ENCODE measurements at places on chromosomes 5 and 9. TPM values are rescaled to one million over a fixed set of nuclear protein-coding genes. Genes with fewer than 3 reads are reported as not detected.

- H3K4me1 ChIP-seq, result no peaks in the 10 kb centered on the region
- H3K27me3 ChIP-seq, result no peaks in the 10 kb centered on the region
- peak overlapping the region; percentile 45 for H3K4me3 ChIP-seq
- peak overlapping the region; percentile 87 for H3K27ac ChIP-seq
- DNase-seq, result no peak
Observed at GRCh38 chr9:16726029-16726428, 144.4 kb downstream of the BNC2 start.

GRCh38 chr9:111362526-111362925, 32.5 kb upstream of the OR2K2 start:
- H3K4me1 ChIP-seq, result peaks cover under 1% of the 10 kb centered on the region
- H3K4me3 ChIP-seq, result no peak overlapping the region
- DNase-seq, result no peak
- peaks cover 19% of the 10 kb centered on the region for H3K36me3 ChIP-seq

DNA sequence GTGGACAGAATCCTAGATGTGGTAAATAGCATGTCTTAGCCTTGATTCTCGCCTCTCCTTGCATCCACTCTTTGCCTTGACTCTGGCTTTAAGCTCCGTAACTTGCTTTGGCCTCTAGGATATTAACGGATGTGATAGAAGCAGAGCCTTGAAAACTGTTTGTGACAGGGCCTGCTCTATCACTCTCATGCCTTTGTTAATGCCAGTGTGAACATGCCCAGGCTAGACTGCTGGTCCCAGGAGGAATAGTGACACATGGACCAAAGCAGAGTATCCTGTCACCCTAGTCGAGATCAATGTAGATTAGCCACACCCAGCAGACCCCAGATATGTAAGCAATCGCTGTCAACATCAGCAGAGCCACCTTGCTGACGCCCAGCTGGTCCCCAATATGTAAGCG, 109.9 kb upstream of the C9orf72 start:
- H3K27ac ChIP-seq, result no peak overlapping the region
- DNase-seq, result no peak
- no peaks in the 10 kb centered on the region for H3K4me1 ChIP-seq
- no peaks in the 10 kb centered on the region for H3K36me3 ChIP-seq

DNA sequence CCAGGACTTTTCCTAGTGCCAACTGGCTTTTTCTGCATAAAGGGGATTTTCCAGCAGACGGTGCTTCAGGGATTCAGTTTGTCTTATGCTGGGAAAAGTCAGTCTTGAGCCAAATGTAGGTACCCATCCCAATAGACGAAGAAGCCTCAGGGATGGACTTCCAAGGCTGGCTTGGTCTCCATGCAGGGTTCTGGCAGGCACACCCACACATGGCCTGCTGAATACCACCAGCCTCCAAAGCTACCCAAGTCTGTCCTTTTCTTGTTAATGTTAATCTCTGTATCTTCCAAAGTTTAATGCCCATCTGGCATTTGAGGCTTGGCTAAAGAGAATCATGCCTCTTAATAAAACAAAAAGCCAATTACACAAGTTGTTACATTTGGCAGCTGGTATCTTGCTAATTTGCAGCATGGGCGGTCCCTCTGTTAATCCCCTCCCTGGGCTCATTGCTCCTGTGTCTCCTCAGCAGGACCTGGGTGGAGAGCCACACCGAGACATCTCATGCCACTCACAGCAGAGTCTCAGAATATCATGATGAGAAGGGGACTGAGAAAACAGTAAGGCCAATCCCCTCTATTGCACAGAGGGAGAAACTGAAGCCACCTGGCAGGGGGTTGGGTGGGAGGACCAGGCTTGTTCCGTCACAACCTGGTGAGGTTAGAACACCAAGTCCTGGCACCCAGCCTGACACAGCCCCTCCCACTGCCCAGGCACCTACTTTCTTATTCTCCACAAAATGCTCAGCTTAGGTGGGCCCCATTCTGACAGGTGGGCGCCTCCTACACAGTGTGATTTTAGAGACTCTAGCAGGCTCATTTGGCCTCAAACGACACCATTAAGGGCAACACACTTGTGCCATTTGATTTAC, 243.2 kb downstream of the FSTL4 start:
- no peaks in the 10 kb centered on the region for H3K36me3 ChIP-seq
- no peaks in the 10 kb centered on the region for H3K4me1 ChIP-seq
- no peak overlapping the region for H3K27ac ChIP-seq
- H3K4me3 ChIP-seq, result no peak overlapping the region

- H3K27me3 ChIP-seq, result no peaks in the 10 kb centered on the region
- no peaks in the 10 kb centered on the region for H3K4me1 ChIP-seq
- no peak overlapping the region for H3K27ac ChIP-seq
- no peak overlapping the region for H3K4me3 ChIP-seq
- no peak for DNase-seq
Observed at GRCh38 chr5:387491-388265, 55.3 kb upstream of the EXOC3 start.

- peak overlapping the region; percentile 52 for H3K27ac ChIP-seq
- no peaks in the 10 kb centered on the region for H3K27me3 ChIP-seq
- DNase-seq, result no peak
- H3K4me1 ChIP-seq, result peaks cover 13% of the 10 kb centered on the region
- H3K4me3 ChIP-seq, result no peak overlapping the region
Observed at GRCh38 chr9:36290996-36291395, 32.7 kb upstream of the GNE start.

- no peaks in the 10 kb centered on the region for H3K36me3 ChIP-seq
- DNase-seq, result peak; percentile 51
- H3K4me3 ChIP-seq, result no peak overlapping the region
- H3K27ac ChIP-seq, result no peak overlapping the region
Observed at GRCh38 chr5:13957032-13957645, 12.7 kb upstream of the DNAH5 start.

DNA sequence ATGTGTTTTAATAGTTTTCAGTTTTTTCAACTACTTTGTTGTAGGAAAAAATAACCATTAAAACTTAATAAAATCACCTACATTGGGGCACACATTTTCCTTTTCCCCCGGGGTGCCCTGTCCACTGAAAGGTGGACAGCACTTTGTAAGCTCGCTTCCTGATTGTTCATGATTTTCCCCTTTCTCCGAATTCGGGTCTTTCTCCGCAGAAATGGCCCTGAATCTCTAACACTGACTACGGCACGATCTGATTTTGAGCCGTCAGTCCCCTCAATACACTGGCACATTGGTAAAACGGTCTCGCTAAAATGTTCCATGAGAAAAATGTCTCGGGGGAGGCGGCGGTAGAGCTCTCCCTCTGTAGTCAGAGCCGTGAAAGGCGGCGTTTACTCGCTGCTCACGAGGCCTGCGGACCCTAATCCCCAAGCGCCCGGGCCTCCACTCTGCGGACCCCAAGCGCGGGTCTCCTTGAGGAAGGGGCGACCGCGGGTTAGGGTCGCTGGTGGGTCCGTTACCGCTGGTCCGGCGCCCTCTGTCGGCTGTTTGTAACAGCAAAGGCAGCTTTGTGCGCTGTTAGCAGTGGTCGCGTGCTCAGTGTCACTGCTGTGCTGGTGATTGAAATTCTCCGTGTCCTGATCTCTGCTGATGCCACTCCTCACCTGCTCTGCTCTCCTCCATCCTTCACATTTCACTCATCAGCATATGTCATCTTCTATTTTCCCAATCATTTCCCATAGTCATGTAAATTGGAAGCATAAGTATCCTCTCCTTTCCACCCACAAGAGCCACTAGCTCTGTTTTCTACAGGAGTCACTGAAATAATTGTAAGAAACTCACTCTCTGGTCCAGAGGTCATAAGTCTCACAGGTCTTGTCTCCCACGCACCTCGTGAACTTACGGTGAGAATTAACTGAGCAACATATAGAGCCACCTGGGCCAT, 10.8 kb upstream of the IFNA2 start:
- no peaks in the 10 kb centered on the region for H3K36me3 ChIP-seq
- no peak for DNase-seq
- no peak overlapping the region for H3K27ac ChIP-seq
- no peaks in the 10 kb centered on the region for H3K27me3 ChIP-seq
- peak overlapping the region; percentile 55 for H3K4me3 ChIP-seq

DNA sequence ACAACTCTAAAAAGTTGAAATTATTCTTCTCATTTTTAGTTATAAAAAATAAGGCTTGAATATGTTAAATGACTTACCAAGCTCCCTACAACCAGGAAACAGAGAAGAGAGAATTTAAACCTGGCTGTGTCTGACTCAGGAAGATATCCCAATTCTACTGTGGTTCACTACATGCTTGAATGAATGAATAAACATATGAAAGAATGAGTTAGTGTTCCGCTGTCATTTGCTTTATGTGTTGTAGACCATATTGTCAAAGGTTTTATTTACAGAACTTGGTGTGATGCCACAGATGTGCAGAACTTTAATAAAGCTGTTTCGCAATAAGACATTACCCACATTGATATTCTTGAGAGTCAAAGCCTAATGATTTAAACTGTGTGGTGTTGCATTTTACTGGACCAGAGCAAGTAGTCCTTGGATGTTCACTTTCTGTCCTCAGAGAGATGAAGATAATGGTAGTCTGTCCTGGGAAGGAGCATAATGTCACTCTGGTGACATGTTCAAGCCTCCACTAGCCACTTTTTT, 313.2 kb downstream of the TRIM32 start:
- H3K27me3 ChIP-seq, result no peaks in the 10 kb centered on the region
- H3K36me3 ChIP-seq, result no peaks in the 10 kb centered on the region
- DNase-seq, result no peak
- H3K4me3 ChIP-seq, result no peak overlapping the region

DNA sequence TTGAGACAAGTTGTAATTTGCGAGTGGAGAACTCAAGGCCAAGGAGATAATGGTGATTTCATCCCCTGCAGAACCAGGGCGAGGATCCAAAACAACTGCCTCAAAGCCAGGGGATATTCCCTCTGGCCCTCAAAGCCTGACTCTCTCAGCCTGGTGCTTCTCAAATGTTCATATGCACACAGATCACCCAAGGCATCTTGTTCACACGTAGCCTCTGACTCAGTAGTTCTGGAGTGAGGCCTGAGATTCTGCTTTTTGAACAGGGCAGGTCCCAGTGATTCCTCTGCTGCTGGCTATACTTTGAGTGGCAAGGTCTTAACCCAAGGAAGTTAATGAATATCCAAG, 30.2 kb upstream of the WWC1 start:
- no peaks in the 10 kb centered on the region for H3K4me1 ChIP-seq
- H3K36me3 ChIP-seq, result no peaks in the 10 kb centered on the region
- H3K27ac ChIP-seq, result no peak overlapping the region
- H3K4me3 ChIP-seq, result no peak overlapping the region

DNA sequence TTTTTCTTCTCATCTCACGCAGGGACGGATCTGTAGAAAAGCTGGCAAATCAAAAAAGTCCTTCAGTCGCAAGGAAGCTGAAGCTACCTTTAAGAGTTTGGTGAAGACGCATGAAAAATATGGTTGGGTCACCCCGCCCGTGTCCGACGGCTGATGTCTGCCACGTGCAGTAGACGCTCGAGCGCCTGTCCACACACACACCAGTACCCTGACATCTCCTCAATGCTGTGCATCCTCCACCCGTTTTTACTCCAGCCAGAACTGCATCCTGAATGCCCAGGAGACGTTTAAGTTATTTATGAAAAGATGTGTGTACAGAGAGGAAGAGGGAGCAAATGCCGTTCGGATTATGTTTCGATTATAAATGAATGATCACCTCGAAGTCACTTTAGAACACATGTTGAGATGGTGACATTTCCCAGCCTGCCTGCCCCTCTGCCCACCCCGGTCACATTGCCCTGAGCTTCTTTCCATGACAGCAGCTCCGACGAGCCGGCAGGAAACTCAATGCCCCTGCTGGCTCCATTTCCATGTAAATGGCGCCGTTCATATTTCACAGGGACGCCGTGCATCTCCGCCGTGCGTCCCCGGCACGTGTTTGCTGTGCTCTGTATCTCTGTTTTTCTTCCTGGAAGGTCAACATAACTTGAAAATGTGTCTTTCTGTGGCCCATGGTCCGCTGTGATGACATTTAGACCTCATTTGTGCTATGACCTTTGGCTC, 42.7 kb downstream of the UBE2QL1 start:
- H3K27ac ChIP-seq, result no peak overlapping the region
- no peak for DNase-seq
- H3K36me3 ChIP-seq, result no peaks in the 10 kb centered on the region
- no peaks in the 10 kb centered on the region for H3K4me1 ChIP-seq
- peaks cover 7% of the 10 kb centered on the region for H3K27me3 ChIP-seq

DNA sequence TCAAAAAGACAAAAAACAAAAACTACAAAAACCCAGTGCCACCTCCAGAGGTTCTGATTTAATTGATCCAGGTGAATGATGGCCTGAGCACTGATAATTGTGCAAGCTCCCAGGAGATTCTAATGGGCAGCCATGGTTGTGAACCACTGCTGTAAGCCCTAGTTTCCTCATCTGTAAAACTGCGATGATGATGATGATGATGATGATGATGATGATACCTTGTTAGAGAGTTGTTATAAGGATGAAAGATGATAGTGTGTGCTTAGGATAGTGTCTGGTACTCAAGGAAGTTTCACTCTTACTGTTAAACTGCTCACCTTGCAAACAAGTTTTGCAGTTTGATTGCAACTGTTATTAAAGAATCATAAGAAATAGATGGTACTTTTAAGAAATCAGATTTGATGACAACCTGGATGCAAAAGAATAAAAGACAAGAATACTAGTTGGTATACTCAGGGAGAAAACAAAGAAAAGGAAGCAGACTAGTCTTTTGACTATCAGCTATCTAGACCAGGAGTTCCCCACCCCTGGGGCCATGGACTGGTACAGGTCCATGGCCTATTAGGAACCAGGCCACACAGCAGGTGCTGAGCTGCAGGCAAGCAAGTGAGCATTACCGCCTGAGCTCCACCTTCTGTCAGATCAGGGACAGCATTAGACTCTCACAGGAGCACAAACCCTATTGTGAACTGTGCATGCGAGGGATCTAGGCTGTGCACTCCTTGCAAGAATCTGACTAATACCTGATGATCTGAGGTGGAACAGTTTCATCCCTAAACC, 98.0 kb downstream of the OR2K2 start:
- H3K27me3 ChIP-seq, result no peaks in the 10 kb centered on the region
- H3K27ac ChIP-seq, result no peak overlapping the region
- no peaks in the 10 kb centered on the region for H3K4me1 ChIP-seq
- no peaks in the 10 kb centered on the region for H3K36me3 ChIP-seq

DNA sequence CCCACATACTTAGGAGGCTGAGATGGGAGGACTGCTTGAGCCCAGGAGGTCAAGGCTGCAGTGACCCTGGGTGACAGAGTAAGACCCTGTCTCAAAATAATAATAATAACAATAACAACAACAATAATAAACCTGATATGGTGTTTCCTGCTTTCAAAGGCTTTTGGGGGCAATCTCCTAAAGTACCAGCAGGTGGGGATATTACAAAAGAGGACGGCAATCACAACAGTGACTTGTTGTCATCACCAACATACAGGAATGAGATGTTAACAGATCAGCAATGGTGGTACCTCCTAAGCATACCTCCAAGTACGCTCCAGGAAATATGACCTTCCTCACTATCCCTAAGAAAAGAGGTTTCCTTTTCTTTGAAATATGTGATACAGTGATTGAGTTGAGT, 91.1 kb upstream of the RNF180 start:
- no peaks in the 10 kb centered on the region for H3K36me3 ChIP-seq
- no peaks in the 10 kb centered on the region for H3K27me3 ChIP-seq
- no peak overlapping the region for H3K4me3 ChIP-seq
- H3K27ac ChIP-seq, result no peak overlapping the region
- peak; percentile 15 for DNase-seq
- H3K4me1 ChIP-seq, result no peaks in the 10 kb centered on the region

The SLC1A3 gene
- total RNA-seq, result 0.13 TPM

The IL31RA gene
- total RNA-seq, result 3.1 TPM

The LURAP1L gene
- 6.8 TPM for total RNA-seq
